ENCODE measurements at places on chromosomes 3 and 15.

GRCh38 chr3:129793942-129794310, 99.6 kb downstream of the TMCC1 start:
- no peak for DNase-seq

- no peak for DNase-seq
These were observed 5.1 kb upstream of the TLE3 start for GRCh38 chr15:70102827-70103226.

GRCh38 chr3:183584914-183585280, 29.4 kb upstream of the KLHL6 start:
- no peak for DNase-seq

- DNase-seq = no peak
These were observed 4.9 kb downstream of the RFTN1 start for GRCh38 chr3:16508591-16508995.

- DNase-seq = no peak
These were observed 979.0 kb downstream of the TUSC7 start for GRCh38 chr3:117688583-117688982.

DNA sequence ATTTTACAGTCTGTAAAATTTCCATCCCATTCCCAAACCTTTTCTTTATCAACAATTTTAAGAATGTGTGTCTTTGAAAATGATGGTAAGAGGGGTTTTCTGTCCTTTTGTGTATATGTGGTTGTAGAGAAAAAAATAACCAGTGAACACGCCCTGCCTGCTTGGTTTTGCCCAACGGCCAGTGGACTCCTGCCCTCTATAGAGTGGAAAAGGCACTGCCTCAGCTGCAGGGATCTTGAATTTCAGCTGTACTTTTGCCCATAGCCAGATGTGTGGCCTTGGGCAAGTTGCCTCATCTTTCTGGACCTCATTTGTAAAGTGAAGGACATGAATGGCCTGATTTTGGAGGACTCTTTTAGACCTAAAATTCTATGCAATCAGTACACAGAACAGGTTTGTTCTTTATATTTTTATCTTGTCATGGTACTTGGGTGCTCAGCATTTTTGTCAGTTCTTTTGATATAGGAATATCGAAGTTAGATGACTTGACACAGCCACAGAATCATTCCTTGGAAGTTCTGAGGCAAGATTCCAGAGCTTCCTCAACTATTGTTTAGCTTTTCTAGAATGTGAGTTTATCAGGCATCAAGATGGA, 81.0 kb downstream of the CLDN11 start:
- DNase-seq = no peak

DNA sequence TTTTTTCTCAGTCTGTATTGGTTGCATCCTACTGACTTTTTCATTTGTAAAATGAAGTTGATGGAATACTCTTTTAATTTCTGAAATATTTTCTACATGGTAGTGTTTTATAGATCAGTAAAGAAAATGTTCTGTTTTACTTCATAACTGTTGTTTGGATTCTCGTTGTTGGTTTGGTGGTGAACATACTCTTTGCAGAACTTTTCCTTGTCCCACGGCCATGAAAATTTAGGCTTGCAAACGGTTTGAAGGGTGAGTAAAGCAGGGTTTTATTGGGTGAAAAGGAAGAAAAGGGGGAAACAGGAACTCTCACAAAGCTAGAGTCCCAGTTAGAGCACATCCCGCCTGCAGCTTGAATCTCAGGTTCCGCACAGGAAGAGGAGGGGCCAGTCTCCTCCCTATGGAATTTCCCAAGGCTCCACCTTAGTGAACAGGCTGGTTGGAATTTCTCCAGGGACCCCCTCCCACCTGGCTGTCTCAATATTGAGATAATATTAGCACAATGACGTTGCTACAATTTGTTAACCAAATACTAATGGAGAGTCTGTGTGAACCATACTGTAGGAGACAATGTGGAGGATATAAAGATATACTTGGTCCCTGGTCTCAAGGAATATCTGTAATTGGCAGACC, 5.6 kb downstream of the PDCD6IP start:
- DNase-seq = no peak

- no peak for DNase-seq
These were observed 2.0 kb upstream of the BAHD1 start for GRCh38 chr15:40438712-40439111.

GRCh38 chr3:131561511-131561910, 58.7 kb upstream of the MRPL3 start:
- DNase-seq = no peak

- no peak for DNase-seq
These were observed 463.1 kb downstream of the TBL1XR1 start for GRCh38 chr3:176734146-176734545.

- peak; percentile 17 for DNase-seq
These were observed 461 bp downstream of the COPB2 start for GRCh38 chr3:139388821-139389551.

DNA sequence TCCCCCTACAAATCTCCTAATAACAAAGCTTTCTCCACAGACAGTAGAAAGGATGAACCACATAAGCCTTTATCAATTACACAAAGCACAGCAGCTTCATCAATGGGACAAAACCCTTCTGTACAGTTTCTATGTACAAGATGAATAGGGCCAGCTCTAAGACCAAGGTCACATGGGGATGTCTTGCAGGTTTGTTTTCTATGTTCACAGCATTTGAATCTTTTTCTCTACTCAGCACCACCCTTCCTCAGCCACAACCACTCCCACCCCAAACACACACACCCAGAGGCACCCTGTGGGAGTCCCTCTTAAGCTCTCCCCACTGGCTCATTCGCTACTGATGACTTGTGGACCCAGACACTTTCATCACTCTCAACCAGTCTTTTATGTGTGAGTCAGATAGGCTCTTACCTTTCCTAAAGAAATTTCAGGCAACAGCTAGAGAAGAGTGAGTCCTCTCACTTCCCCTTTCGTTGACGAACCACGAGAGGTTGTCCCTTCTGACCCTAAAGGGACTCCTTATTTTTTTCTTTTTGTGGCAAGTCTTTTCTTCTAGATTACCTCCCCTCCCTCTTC, 57.9 kb downstream of the ARHGAP31 start:
- peak; percentile 5 for DNase-seq

DNA sequence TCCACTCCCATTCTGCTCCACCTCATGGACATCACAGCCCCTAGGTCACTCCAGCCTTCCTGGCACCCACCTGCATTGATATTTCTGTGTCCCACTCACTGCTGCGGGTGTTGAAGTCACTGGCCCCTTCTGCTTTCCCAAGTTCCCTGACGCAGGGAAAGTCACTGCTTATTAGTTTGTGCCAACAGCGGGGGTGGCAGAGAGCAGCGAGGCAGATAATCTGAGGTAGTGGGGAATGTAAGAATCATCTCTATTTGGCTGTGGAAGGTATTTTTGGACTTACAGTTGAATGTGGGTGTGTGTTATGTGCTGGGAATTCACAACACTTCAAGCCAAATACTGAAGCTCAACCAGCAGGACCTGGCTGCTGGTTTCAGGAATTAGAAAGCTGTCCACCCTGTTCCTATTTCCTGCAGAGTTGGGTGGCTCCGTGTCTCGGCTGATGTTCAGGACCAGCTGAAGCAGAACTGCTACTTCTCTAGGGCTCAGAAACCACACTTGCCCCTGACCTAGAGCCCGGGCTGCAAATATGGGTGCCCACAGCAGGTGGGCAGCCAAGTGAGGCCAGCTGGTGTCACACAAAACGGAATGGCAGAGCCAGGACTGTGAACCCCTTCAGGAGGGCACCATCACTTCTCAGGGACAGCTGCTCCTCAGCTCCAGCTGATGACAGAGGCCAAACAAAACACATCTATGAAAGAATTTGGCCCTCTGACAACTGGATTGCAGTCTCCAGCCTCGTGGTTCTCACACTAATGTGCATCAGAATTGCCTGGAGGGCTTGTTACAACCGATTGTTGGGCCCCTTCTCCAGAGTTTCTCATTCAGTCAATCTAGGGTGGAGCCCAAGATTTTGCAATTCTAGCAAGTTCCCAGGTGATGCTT, 57.7 kb downstream of the SEMA5B start:
- DNase-seq = no peak

DNA sequence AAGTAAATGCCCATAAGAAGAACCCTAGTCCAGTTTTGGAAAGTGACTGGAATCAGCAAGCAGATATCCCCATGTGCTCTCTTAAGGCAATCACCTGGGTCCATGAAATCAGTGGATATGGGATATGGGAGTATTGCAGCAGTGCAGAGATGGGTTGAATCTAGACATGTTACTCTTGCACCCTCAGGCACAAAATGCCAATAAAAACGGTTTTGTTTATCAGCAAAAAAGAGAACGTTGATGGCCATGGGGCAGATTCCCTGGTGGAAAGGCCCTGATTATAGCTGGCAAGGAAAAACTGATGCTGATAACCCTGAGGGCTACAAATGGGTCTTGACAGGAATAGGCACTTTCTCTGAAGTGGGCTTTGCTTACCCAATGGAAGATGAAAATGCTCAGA, 380.2 kb upstream of the SEMA6D start:
- DNase-seq = no peak

DNA sequence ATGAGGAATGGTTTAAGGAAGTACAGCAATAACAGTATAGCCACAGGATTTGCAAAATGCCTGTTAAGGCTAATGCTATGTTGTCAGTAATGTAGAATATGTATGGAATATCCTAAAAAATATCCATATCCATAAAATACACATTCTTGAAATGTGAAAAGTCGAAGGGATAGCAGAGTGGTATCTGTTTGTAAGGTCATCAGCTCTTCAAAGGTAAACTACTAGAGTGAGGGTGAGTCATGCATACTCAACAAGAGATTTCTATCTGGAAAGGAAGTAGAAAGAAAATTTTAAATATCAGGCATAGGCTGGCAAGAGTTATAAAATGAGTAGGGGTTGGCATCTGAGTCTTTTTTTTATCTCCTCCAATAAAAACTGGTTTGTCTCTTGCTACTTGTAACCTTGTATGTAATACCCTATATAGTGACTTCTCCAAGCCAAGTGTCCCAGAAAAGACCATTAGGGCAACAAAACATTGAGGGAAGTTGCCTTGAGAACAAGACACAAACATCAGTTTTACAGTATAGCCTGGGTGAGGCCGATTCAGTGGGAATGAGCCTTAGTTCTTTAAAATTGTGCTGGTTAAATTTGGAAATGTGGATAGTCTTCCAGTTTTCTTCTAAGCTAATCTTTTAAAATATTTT, 103.1 kb downstream of the SPATA16 start:
- no peak for DNase-seq

DNA sequence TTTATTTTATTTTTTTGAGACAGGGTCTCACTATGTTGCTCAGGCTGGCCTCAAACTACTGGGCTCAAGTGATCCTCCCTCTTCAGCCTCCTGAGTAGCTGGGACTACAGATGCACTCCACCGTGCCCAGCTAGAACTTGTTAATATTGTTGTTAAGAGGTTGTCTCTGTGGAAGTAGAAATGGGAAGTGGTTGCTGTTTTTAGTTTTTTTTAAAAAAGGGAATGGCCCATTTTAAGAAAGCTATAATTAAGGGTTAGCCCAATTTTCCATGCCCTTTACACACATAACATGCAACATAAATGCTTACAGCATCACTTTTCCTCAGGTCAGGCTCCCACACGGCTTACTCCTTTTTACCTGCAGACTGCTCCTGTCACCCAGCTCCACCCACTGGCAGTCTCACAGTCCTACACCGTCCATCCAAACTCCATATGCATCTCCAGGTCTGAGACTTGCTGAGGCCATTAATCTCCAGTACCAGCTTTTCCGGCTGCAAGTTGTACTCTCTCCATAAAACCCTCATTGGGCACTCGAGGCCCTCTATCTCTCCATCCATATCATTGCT, 19.8 kb downstream of the MORC1 start:
- no peak for DNase-seq

GRCh38 chr3:134317106-134317947, 56.9 kb downstream of the AMOTL2 start:
- no peak for DNase-seq

DNA sequence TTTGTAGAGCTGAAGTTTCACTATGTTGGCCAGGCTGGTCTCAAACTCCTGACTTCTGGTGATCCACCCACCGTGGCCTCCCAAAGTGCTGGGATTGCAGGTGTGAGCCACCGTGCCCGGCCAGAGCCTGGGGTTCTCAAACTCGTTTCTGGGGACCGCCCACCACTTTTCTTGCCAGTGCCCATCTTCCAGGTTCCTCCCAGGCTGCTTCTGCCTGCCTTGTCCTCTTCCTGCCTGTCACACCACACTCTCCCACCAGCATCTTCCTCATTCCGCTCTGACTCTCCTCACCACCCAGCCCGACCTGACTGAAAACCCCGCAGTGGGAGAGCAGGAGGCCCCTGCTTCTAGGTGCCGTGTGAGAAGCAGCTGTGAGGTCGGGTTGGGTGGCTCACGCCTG, 3.1 kb upstream of the DYNLT2B start:
- no peak for DNase-seq

- peak; percentile 32 for DNase-seq
These were observed 1.6 kb upstream of the TTLL3 start for GRCh38 chr3:9808345-9809037.

DNA sequence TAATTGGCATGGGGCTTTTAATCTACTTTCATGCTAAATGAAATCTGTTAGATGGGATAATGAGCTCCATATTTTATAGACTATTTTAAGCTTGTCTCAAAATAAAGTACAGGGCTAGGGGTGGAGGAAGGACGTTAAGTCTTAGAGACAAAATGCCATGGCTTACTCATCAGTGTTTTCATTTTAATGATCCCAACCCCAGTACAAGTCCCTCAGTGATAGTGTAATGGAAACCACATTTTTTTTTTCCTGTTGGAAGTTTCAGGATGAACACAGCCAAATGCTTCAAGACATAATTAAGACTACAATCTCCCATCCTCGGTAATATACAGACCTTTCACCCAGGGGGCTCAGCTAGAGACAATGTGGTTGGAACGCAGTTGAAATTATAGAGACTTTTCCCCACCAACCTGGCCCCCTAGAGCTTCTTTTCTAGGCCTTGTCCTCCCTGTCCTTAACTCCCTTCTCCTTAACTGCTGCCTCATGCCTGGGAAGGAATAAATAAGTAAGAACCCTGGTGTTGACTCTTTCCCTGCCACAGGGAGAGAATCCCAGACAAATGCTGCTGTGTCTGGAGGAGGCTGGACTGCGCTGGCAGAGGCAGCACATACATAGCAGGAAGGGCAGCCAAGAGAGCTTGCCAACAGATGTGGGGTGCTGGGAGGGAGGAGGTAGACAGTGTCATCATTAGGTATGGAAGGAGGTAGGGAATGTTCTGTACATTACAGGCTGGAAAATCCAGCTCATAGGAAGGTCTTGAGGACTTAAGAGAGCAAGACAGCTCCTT, 115.4 kb upstream of the ROPN1 start:
- DNase-seq = no peak

GRCh38 chr3:122031123-122031468, 9.0 kb upstream of the ILDR1 start:
- DNase-seq = no peak

DNA sequence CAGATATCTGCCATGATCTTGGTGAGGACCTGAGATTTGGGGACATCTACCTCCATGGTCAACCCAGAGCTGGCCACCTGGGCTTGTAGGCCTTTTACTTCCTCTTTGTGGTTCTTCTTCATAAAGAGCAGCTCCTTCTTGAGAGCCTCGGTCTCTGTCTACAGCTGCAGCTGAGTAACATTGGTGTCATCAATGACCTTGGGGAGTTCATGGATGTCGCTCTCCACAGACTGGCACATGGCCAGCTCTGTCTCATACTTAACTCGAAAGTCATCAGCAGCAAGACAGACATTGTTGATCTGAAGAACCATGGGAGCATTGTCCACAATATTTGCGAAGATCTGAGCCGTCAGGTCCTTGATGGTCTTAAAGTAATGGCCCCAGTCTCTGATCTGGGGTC, 15.7 kb upstream of the RASA2 start:
- no peak for DNase-seq

GRCh38 chr3:71543371-71544016, 40.0 kb downstream of the FOXP1 start:
- no peak for DNase-seq
